ENCODE measurements at places on chromosomes 6 and 20.

GRCh38 chr6:17741507-17741906, 34.8 kb upstream of the NUP153 start:
- no peak for DNase-seq

DNA sequence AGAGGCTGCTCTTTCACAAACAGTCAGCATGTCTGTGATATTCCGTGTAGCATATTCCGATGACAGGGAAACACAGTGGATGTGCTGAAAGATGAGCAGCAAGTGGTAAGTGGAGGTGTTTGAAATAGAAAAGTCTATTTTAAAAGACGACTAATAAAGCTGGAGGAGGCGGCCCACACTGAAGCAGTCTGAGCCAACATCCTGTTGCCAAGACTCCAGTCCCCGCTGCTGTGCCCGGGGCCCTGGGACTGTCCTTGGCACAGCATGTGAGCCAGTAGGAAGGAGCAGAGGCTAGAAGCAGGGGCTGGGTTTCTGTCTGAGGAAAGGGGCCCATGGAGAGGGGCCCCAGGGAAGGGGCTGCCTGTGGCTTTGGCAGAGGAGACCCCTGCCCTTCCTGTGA, 351.5 kb upstream of the CHD6 start:
- no peak for DNase-seq

- no peak for DNase-seq
Measured at GRCh38 chr6:62446647-62447316, 160.8 kb upstream of the KHDRBS2 start.

- peak; percentile 94 for DNase-seq
Measured at GRCh38 chr6:31114541-31114878, at the start of gene PSORS1C1. TSS of gene PSORS1C1 (plus strand) at chr6:31114800. CDS start at chr6:31129633, 14,833 bp downstream.

GRCh38 chr6:42448927-42449659, 2.6 kb downstream of the TRERF1 start:
- DNase-seq, result no peak

GRCh38 chr6:73965539-73966029, 269.6 kb downstream of the CD109 start:
- DNase-seq, result no peak

GRCh38 chr20:25394276-25394675, 3.6 kb upstream of the ABHD12 start:
- DNase-seq, result no peak

DNA sequence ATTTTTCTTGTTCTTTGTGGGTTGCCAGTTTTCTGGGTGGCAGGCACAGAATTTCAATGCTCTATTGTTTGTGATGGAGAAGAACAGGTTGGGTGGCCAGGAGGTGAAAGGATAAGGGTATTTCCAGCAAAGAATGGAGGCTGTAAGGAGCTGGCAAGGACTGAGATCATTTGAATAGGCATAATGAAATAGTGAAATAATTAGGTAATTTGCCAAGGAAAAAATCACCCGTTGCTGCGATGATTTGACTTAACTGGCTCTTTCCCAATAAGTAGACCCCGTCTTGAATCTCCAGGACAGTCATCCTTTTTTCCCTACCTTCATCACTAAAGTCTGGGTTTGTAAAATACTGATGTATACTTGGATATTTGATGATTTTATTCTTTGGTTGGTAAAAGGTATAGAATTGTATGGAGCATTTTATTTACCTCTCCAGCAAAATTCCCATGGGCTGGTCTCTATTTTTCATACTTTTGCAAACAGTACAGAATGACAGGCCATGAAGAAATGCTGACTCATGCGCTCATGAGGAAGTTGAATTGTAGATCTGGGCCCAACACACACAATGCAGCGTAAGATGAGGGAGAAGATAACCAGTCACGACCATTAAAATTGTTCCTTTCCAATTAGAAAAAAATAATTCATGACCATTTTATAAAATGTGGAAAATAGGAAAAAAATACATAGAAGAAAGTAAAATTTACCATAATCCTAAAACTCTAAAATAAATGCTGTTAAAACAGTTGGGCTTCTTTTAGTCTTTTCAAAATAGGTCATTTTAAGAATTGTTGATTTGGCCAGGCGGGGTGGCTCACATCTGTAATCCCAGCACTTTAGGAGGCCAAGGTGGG, 2.4 kb upstream of the GCNT2 start:
- no peak for DNase-seq

- no peak for DNase-seq
Measured at GRCh38 chr6:160853946-160854345, 137.6 kb upstream of the MAP3K4 start.

DNA sequence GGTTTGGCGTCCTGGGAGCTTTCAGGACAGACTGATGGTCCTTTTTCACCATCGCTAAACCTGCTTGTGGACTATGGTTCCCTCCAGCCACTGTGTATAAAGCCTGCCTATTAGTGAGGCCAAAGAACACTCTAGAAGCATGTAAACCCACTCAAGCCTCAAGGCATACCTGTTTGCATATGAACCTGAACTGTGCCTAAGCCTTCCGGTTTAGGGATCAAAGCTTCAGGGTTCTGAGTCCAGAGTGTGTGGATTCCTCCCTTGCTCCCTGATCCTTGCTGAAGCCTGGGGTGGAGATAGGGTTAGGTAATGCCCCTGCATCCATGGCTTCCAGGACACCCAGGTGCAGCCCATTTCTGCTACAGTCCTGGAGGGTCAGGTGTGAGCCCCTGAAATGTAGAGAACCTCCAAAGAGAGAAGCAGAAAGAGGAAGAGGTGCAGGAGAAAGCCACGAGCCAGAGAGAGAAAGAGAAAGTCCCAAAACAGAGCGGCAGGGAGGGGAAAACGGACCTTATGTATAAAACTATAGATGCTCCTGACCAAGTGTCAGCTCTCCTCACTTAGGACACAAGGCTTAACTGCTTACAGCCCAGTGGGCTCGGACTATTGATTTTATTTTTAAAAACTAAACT, 93.3 kb downstream of the SCML4 start:
- DNase-seq, result no peak

GRCh38 chr6:129663531-129663930, 46.4 kb downstream of the ARHGAP18 start:
- no peak for DNase-seq

DNA sequence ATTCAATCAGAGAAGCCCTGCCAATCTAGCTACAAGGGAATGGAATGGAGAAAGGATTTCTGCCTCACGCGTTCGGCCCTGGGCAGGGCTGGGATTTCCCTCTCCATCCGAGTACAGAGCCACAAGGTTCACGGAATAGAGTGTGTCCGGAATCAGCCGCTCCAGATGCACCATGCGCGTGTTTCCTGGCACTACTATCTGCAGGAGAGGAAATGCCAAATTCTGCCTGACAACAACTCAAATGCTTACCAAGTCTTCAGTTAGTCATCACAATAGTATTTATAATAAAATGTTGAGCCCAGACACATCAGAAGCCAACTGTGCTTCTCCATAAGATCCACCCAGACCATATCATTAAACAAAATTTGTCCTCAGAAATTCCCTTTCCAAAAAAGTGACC, 75.1 kb downstream of the COL12A1 start:
- DNase-seq, result peak; percentile 46

DNA sequence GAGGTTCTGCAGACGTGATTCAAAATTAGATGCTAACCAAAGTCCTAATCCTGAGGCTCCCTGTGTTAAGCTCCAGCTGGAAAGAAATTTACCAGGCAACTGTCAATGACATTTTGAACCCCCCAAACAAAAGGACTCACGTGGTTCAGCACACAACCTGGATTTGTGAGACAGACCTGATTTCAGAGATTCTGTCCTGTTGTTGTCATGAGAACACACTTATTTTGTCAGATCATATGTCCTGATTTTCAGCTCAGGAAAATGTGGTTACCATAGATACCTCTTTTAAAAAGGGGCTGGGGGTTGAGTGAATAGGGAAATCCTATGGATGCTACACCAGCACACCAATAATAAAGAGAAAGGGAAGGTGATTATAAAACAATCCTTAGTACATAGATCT, 61.6 kb downstream of the MTFR2 start:
- no peak for DNase-seq

- DNase-seq, result no peak
Measured at GRCh38 chr20:24936526-24937407, 12.3 kb upstream of the CST7 start.

DNA sequence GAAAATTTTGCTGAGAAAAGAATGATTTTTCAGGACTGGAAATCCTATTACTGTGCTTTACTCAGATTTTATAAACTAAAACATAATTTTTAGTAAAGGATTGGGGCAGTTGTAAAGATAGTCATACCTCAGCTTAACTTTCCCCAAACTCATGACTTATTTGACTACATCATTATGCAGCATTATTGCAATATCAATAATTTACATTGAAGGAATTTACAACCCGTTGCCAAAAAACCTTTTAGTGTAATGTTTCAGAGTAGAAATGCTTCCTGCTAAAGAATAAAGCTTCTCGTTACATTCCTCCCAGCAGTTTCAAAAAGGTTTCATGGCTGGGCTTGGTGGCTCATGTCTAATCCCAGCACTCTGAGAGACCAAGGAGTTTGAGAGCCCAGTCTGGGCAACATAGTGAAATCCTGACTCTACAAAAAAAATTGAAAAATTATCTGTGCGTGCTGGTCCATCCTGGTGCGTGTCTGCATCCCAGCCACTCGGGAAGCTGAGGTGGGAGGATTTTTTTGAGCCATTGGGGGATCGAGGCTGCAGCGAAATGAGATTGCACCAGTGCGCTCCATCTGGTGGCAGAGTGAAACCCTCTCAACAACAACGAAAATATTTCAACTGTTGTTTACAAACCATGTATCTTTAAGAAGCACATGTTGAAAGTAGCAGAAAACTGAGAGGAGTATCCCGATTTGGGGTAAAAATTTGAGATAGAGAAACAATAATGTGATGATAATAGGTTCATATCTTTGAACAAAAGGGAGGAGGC, 4.4 kb downstream of the AMD1 start:
- DNase-seq, result peak; percentile 37

GRCh38 chr20:61835301-61835700, 230.4 kb downstream of the TAF4 start:
- DNase-seq, result peak; percentile 64

GRCh38 chr20:4401601-4402000, 320.1 kb upstream of the PRND start:
- peak; percentile 52 for DNase-seq

DNA sequence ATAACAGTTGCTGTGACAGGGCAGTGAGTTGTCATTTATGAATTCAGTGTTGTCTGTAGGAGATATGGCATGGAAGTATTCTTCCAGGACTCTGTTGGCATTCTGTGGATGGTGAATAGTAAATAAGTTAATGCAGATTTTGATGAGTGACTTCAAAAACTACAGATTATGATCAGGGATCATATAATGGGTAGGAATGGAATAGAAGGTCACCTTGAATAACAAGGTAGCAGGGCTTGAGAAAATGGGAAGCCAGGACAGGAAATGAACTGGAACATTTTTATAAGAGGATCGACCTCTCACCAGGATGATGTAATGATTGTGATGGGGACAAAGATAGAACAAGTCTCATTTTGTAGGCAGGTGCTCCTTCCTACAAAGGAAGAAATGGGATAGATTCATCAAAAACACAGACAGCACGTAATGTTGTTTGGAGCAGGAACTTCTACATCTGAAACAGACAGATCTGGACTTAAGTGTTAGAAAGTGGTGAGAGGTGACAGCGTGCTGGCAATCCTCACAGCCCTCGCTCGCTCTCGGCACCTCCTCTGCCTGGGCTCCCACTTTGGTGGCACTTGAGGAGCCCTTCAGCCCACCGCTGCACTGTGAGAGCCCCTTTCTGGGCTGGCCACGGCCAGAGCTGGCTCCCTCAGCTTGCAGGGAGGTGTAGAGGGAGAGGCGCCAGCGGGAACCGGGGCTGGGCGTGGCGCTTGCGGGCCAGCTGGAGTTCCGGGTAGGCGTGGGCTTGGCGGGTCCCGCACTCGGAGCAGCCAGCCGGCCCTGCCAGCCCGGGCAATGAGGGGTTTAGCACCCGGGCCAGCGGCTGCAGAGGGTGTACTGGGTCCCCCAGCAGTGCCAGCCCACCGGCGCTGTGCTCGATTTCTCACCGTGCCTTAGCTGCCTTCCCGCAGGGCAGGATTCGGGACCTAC, 30.8 kb upstream of the SSR1 start:
- DNase-seq, result no peak

- peak; percentile 38 for DNase-seq
Measured at GRCh38 chr6:100267721-100268123, 197.0 kb downstream of the SIM1 start.

GRCh38 chr20:63212792-63213191, 3.1 kb downstream of the YTHDF1 start:
- no peak for DNase-seq
